HL-60 (cell line): ENCODE measurements at places on chromosomes 1 and 21.

DNA sequence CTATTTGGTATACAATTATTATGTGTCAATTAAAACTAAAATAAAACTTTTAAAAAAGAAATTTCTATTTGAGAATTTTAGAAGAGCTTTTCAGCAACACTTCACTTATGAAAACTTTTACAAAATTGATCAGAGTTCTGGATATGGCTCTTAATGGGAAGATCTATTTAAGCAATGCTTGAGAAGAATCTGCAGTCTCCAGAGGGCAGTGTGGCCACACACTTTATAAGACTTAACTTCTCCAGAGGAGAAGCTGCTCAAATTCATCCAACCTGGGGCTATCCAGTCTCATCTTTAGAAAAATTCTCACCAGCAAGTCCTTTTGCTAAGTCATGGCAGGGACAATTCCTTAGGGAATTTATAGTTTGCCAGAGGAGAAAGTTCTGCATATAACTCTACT lies 25.2 kb upstream of the AGO1 start:
- peak; percentile 59 for DNase-seq

DNA sequence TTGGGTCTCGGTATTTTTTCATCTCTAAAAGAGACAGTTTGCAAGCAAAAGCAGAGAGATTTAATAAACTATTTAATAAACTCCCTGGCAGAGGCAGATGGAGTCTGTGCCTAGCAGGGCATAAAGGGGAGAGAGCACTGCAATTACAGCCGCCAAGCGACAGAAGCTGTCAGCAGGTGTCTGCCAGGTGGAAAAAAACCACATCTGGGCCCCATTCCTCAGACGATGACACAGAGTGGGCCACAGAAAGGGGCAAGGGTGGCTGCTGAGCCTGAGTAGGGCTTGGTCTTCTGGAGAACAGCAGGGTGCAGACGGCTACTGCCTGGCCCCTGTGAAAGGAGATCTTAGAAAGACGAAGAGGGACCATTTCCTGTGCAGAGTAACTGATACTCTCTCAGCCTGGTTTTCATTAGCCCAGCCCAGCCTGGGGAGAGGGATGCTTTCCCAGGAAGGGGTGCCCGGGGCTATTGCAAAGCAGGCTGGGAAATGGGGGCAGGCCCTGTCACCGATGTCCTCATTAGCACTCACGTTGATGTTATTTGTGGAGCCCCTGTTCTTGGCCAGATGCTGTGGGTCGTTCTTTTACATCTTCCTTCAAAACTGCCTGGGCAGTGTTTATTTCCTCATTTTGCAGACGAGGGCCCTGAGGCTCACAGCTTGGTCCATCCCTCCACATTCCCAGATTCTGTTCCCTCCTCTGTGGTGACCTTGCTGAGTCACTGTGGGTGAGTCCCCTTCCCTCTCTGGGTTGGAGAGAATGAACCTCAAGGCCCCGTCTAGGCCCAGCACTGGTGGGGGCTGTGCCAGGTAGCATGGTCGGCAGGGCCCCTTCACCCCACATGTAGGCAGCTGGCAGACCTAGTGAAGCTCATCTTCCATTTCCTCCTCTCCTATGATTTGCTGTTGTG lies 472.7 kb downstream of the PTPRU start:
- DNase-seq: no peak

DNA sequence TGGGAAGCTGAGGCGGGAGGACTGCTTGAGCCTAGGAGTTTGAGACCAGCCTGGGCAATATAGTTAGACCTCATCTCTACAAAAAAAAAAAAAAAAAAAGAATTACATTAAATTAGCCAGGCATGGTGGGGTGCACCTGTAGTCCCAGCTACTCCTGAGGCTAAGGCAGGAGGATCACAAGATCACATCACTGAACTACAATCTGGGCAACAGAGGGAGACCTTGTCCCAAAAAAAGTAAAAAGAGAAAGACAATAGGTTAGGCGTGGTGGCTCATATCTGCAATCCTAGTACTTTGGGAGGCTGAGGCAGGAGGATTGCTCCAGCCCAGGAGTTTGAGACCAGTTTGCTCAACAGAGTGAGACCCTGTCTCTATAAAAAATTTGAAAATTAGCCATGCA lies 130.3 kb downstream of the TIAM1 start:
- DNase-seq: no peak

DNA sequence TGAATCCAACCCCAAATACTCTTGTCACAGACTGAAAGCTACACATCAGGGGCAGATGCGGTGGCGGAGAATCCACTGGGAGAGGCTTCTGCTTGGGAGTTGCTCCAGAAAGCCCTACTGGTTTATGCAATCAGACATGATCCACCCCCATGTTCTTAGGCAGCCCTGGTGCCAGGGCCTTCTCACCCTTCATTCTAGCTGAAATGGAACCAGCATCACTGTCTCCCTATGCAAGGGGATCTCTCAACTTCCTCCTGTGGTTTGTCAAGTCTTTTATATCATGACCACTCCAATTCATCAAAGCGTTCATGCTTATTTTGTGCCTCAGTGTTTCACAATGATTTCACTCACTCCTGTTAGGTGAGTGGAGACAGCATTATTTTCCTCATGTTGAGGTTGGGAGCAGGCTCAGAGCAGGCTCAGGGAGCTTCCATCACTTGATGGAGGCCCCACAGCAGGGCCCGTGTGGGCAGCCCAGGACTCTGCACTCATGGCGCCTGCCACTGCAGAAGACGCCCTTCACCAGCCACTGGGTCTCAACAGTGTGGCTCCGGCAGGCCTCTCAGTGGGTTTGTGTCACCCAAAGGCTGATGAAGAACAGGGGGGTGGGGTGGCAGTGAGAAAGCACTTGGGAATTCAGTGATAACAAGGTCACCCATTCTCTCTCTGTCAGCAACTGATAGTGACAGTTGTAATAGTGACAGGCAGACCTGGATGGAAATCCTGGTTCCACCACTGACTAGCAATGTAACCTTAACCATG lies 67.1 kb downstream of the CD58 start:
- peak; percentile 67 for DNase-seq

- peak; percentile 67 for DNase-seq
Observed at GRCh38 chr1:34864759-34865158, 5.2 kb upstream of the SMIM12 start.

DNA sequence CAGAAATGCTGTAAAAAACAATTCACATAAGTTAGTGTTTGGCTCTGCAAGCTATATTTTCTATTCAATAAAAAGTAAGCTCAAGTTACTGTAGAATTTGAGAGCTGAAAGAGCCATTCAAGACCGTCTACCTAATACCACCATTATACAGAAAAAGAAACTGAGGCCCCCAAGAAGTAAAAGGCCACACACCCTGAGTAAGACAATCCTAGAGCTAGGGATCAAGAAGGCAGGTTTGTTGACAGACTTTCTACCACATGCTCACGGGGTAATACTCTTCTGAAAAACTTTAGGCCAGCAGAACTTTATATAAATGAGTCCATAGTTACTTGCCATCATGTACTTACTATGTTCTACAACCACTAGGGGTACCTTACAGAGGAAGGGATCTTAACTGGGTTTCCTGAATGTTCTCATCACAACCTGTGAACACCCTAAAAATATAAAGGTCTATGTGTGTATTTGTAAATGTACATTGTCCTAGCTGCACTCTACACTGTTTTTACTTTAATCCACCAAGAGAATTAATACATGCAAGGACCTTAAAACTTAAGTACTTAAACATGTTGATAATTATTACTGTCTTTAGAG lies 2.7 kb downstream of the PSMG1 start:
- DNase-seq: no peak

- no peak for DNase-seq
Observed at GRCh38 chr1:19368050-19368449, 55.9 kb downstream of the SLC66A1 start.

DNA sequence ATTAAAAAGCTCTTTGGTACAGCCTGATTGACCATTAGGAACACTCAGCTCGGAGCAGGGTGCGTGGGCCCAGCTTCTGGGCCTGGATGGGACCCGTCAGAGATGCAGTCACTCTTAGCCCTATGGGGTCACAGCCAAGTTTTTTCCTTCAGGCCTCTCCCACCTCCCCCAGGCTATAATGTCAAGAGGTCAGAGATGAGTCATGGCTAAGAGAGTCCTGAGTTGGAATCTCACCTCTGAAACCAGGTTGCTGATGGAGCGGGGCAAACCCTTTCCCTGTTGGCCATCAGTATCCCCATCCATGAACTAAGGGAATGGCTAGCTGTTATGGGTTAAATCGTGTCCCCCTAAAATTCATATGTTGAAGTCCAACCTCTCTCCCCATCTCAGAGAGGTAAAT lies 195.9 kb upstream of the POU3F1 start:
- DNase-seq: no peak

DNA sequence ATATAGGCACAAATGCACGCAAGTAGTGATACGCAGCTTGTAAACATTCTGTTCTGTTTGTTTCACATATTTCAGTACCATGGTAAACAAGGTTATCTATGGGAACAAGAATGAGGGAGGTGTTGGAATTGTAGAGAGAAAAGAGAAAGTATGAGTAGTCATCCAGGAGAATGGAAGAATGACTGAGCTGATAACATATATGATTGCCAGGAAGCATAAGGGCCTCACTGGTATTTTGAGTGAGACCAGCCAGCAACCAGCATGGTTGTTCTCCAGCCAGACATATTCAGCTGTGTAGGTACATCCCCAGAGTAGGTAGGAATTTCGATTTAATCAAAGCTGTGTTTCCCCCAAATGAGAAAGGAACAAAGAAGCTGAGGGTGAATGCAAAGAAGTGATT lies 58.9 kb upstream of the ARTN start:
- no peak for DNase-seq

DNA sequence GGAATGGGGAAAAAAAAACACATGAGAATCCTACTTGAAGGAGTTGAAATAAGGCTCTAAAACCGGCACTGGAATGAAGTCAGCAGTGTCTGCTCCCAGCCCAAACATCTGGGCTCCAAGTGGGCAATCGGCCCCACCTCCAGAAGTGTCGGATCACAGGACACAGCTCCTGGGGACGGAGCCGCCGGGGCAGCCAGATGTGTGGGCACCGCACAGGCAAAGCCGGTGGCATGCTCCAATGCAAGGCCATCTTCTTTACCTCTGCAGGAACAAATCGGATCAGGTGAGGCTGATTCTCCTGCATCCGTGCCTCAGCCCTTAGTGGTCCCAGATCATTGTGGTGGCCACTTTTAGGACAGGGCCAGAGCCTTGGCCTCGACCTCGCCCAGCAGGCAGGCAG lies 156.7 kb downstream of the PRDM16 start:
- DNase-seq: no peak

DNA sequence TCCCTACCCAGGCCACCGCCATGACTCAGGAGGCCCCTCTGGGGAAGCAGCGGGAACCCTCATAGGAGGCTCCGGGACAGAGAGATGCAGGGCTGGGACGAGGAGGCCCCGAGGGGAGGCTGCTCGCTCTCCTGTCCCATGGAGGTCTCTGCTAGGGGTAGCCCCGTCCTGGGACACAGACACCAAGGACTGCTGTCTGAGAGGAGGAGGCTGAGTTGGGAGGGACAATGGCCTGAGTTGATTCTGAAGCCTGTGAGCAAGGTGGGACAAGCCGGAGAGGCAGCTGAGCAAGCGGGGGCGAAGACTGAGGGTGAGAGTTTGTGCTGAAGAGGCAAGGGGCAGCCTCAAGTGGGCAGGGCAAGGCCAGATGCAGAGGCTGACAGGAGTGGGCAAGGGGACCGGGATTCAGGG lies 17.4 kb downstream of the SLC27A3 start:
- no peak for DNase-seq

DNA sequence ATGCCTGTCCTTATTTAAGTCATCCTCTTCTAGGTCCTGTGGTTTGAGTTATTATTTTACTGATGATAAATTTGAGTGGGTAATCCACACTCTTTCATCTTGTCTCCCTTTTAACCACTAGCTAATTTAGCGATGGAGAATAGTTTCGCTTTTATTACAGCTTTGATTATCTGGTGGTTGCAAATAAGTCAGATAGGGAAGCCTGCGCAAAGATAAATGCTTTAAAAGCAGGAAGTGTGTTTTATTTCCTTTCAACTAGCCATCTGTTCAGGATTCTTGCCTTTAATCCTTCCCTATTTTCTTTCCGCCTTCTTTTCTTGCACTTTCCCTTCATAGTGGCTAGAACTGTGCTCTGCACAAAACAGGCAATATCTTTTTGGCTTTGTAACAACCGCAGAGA lies 129.0 kb downstream of the TGFB2 start:
- DNase-seq: no peak

- no peak for DNase-seq
Observed at GRCh38 chr21:44498280-44499210, 41.5 kb downstream of the KRTAP10-1 start.

DNA sequence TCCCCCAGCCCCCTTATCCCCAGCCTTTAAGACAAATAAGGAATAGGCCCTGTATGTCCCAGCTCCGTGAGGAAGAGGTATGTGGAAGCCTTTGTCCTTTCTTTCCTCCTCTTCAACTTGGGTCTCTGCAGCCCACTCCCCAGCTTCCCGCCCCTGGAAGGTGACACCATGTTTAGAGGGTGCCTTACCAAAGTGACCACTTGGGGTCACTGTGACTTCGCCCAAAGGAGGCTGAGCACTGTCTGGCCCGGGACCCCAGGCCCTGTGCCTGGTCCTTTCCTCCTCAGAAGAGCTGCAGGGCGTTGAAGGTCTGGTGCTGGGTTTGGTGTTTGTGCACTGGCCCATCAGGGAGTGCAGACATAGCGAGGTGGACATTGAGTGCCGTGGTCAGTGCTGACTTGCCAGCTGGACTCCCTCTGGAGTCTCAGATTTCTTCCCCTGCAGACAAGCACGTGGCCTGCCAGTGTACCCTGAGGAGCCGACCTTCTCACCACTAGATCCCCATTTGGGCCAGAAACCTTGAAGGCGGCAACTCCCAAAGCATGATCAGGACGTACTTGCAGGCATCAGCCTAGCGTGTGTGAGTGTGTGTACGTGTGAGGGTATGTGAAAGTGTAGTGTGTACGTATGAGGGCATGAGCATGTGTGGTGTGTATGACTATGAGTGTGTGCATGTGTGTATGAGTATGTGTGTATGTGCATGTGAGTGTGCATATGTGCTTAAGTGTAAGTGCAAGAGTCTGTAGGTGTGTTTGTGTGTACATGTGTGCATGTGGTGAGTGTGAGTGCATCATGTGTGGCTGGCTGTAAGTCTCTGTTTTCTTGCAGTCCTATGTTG lies 181.4 kb upstream of the KIAA0040 start:
- peak; percentile 5 for DNase-seq

DNA sequence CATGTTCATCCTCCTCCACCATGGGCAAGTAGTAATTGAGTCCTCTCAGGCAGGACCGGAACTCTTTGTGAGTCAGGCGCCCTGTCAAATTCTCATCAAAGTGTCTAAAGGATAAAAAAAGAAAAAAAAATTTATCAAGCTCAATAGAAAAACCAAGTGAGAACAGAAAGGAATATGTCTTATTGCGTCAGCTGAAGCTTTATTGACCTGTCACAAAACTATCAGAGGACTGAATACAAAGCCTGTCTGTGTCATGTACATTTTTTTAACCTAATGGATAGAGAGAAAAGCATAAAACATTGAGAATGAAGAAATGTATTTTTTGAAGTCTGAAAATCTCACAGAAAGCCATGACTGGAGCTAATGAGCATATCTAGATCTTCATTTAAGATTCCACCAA lies 8.7 kb downstream of the OR10Z1 start:
- DNase-seq: no peak

DNA sequence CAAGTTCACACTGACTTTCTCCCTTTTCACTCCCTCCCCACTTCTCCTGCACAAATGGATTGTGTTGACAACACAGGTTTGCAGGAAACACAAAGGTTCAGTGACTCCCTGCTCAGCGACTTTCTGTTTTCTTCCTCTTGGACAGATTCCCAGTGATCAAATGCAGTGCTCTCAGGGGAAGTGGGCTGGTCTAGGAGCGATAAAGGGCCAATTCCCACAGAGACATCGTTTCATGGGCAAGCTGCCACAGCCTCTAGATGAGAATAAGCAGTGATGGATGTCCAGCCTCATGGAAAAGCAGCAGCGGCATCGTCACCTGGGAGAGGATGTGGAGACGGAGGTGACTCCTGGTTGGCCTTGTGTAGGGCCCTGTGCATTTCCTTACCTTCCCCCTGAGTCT lies 30.6 kb downstream of the FYB2 start:
- no peak for DNase-seq
